ENCODE measurements at places on chromosomes 16 and 17. TPM values are rescaled to one million over a fixed set of nuclear protein-coding genes. Genes with fewer than 3 reads are reported as not detected.

The NPTX1 gene
- not detected for total RNA-seq

The CYGB gene
- total RNA-seq: 21.1 TPM

- no peak for DNase-seq
- H3K27me3 ChIP-seq: no peaks in the 10 kb centered on the region
- H3K4me3 ChIP-seq: no peak overlapping the region
Measured at GRCh38 chr17:18772471-18772870, 8.5 kb upstream of the TVP23B start.

DNA sequence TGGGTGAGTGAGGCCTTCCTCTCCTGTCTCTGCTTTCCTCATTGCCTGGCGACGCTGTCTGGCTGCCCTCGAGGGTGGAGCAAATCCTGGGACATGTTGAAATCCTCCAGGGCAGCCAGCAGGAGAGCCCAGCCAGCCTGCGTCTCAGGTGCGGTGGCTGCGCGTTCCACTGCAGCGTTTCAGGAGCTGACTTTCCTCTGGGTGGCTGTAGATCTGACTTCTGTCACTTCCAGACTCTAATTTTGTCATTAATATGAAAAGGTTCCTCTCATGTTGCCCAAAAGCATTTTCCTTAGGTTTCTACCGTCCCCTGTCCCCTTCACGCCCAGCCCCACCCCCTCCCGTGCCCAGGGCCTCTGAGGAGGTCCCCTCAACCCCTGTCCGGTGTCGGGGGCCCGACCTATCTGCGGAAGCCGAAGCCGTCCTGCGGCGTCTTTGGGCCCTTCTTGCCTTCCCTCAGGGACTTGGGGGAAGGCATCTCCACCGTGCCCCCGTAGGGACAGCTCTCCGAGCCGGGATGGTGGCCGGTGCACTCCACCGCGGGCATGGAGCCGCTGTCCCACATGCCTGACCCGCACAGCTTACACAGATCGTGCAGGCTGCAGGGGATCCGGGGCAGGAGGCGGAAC is 95.1 kb downstream of the TBC1D16 start:
- DNase-seq: peak; percentile 4
- no peak overlapping the region for H3K4me3 ChIP-seq
- no peak overlapping the region for H3K27ac ChIP-seq
- H3K27me3 ChIP-seq: no peaks in the 10 kb centered on the region

DNA sequence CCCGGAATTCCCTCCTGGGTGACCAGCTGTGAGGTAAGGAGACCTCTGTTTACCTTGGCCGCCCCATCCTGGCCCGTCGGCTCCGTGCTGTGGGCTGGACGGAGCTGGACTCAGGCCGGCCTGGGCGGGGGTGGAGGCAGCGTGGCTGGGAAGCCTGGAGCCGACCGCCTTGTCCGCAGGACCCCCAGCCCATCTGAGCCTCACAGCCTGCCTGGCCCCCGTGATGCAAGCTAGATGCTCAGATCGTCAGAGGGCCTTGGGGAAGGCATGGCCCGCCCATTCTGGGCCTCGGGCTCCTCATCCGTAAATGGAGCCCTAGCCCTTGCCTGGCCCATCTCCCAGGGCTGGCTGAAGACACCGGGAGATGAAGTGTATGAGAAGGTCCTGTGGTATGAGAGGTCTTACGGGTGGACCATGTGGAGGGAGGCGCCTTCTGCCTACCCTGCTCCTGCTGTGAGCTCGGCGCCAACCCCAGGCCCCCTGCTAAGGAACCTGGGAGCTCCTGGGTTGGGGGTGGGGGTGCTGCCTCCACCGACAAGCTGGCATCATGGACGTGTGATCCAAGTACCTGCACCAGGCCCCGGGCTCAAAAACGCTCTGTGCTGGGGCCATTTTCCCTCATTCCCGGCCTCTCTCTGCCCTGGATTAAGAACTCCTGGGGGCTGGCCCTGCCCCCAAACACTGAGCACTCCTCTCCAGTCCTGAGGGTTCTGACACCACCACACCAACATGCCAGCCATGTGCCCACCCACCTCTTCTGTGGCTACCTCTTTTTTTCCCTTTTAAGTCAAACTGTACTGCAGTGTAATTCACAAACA is 5.4 kb upstream of the P2RX1 start:
- H3K36me3 ChIP-seq: no peaks in the 10 kb centered on the region
- peaks cover 15% of the 10 kb centered on the region for H3K4me1 ChIP-seq
- no peak overlapping the region for H3K27ac ChIP-seq

GRCh38 chr16:5032748-5033167 is 977 bp downstream of the NAGPA start:
- H3K27me3 ChIP-seq: no peaks in the 10 kb centered on the region
- peaks cover 2% of the 10 kb centered on the region for H3K36me3 ChIP-seq
- H3K4me3 ChIP-seq: peak overlapping the region; percentile 90
- DNase-seq: no peak

GRCh38 chr17:76102944-76103273 is 678 bp downstream of the EXOC7 start:
- H3K36me3 ChIP-seq: peaks cover 11% of the 10 kb centered on the region
- no peak for DNase-seq
- H3K27ac ChIP-seq: peak overlapping the region; percentile 41
- H3K4me1 ChIP-seq: peaks cover 24% of the 10 kb centered on the region
- H3K4me3 ChIP-seq: peak overlapping the region; percentile 50
- H3K27me3 ChIP-seq: no peaks in the 10 kb centered on the region

DNA sequence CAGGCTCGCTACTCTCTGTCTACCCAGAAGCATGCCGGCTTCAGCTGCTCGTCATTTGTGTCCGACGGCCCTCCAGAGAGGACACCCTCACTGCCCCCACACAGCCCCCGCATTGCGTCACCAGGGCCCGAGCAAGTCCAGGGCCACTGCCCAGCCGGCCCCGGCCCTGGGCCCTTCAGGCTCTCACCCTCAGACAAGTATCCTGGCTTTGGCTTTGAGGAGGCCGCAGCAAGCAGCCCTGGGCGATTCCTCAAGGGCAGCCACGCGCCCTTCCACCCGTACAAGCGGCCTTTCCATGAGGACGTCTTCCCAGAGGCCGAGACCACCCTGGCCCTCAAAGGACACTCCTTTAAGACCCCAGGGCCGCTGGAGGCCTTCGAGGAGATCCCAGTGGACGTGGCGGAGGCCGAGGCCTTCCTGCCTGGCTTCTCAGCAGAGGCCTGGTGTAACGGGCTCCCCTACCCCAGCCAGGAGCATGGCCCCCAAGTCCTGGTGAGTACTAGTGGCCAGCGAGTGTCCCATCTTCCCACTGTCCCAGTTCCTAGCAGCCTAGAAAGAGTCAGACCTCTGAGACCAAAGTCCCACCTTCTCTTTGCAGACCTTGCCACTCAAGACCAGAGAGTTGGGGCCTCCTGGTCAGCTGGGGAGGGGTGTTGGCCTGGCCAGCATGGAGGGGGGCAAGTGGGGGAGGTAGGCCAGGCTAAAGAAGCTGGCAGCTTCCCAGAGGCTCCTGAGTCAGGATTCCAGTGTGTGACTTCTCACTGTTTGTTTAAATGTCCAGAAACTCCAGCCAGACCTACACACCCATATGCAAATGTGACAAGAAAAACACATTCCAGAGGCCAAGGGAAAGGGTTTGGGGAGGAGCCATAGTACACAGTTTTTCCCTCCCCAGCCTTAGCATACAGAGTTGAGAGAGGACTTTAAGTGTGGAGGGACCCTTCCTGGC is 18.6 kb downstream of the FOXN1 start:
- H3K4me3 ChIP-seq: no peak overlapping the region
- peak overlapping the region; percentile 69 for H3K27ac ChIP-seq
- DNase-seq: peak; percentile 72
- H3K36me3 ChIP-seq: no peaks in the 10 kb centered on the region
- H3K4me1 ChIP-seq: peaks cover 33% of the 10 kb centered on the region

GRCh38 chr17:9174779-9175574 is 153.7 kb downstream of the NTN1 start:
- H3K4me3 ChIP-seq: no peak overlapping the region
- H3K4me1 ChIP-seq: peaks cover 4% of the 10 kb centered on the region
- H3K27me3 ChIP-seq: no peaks in the 10 kb centered on the region
